Sigmoid colon (tissue), 7 donors: ENCODE measurements at places on chromosomes 1 and 21. TPM values are rescaled to one million over a fixed set of nuclear protein-coding genes. Genes with fewer than 3 reads are reported as not detected.

DNA sequence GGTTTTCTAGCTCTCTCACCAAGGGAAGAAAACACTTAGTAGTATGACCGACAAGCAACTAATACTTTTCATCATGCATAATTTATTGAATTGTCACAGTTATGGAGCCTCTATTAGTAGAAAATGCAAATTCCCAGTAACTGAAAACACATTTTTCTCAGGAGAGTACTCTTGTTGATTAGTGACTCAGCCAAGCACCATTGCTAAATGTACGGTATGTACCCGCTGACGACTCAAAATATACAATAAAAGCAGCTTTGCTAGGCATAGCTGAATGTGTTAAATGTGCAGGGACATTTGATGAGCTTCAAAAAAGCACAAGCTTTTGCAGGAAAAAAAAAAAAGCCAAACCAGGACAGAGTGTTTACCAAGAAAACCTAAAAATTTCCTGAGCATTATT is 63.9 kb downstream of the WDR64 start:
- no peaks in the 10 kb centered on the region for H3K36me3 ChIP-seq
- no peaks in the 10 kb centered on the region for H3K4me1 ChIP-seq
- no peak overlapping the region for H3K4me3 ChIP-seq
- no peak overlapping the region for H3K27ac ChIP-seq

DNA sequence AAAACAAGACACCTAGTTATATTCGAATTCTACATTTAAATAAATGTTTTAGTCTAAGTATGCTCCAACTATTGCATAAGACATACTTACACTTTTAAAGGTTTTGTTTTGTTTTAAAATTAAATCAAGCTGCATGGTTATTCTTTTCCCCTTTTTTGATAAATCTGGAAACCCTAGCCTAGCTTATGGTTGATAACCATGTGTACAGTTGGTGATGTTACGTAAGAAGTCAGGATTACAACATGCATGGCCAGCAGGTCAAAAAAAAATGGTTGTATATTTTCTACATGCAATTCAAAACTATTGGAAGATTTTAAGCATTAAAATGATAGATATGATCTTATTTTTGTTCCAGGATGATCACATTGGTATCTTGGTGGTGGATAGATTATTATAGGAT is 1600.6 kb downstream of the PLA2G4A start:
- no peaks in the 10 kb centered on the region for H3K4me1 ChIP-seq
- H3K27me3 ChIP-seq: no peaks in the 10 kb centered on the region
- no peak overlapping the region for H3K27ac ChIP-seq
- DNase-seq: no peak
- H3K4me3 ChIP-seq: no peak overlapping the region

DNA sequence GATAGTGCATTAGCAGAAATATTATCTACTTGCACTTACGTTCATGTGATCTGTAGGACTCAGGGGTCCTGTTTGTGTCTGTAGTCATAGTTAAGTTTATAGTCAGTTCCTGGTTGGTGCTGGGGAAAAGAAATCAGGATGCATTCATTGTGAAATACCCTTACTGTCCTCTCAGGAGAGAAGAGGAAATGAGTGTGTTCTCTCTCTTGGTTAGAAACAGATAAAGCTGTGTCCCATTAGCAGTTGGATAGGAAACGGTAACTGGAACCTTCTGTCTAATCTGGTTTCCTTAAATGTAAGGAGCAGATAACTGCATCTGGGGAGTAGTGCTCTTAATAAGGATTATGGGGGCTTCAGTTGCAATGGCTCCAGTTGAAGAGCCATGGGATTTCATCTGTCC is 8.9 kb downstream of the SDCCAG8 start:
- DNase-seq: no peak
- H3K27me3 ChIP-seq: no peaks in the 10 kb centered on the region
- peaks cover 4% of the 10 kb centered on the region for H3K4me1 ChIP-seq
- H3K27ac ChIP-seq: no peak overlapping the region
- H3K4me3 ChIP-seq: no peak overlapping the region

MRPS6 gene
- total RNA-seq: 95.8 TPM

SLC22A15 gene
- 2.4 TPM for total RNA-seq

COL11A1 gene
- total RNA-seq: 0.36 TPM

EPHA2 gene
- total RNA-seq: 5.0 TPM
